ENCODE measurements at places on chromosomes 16 and 17.

DNA sequence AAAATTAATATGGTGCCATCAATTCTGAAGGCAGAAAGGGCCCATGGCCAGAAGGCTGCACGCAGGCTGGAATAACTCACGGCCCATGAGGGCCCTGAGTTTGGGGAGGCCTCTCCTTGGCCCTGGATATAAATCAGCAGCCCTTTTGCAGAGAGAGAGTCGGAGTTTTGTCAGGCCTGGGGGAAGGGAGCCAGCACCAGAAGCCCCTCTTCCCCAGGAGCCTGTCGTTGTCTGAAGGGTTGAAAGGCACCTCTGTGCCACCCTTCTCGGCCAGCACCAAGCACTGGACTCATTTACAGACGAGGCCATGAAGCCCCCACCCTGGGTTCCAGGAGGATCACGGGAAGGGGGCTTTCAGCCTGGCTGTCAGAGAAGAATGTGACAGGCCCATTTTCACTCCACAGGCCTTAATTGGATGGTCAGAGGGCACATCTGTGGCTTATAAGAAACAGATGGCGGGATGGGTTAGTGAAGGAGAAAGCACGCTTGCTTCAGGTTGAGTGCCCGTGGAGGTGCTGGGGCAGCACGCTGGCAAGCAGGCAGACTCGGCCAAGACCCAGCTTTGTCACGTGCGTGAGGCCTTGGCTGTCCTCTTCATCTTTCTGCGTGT is 140.6 kb downstream of the CLEC16A start:
- DNase-seq: peak; percentile 65

DNA sequence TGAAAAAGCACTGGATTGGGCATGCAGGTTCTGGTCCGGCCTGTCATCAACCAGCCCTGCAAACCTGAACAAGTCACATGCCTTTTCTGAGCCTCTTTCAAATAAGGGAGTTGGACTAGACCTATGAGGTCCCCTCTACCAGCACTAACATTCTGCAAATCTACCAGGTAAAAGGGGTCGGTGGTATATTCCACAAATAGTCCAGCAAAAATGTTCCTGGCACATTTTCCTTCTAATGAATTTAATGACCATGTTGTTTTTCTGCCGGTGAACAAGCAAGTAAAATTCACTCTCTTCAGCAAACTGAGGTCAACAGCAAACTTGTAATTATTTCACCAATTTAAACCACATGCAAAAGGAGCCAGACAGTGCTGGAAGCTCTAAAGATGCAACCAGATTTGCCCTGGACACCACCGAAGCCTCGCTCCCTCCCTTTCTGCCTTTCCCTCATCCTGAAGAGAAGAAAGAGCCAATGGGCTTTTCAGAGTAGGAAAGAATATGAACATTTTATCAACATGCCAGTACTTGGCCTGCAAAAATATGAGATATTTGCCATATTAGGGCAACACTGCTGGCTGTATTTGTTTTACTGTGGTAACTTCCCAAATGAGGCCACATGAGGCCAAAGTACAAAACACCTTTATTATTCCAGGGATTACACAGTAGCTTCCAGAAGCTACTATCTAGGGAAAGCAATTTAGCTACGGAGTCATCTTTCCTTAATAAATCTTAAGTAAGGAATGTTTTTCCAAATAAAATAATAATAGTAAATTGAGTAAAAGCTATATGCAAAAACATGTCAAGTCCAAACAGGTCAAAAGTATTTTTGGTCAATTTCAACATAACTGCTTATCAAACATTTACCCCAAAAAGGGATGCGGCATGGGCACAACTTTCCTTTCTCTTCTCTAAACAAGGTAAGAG is 45.0 kb downstream of the USP31 start:
- DNase-seq: peak; percentile 67

- DNase-seq: no peak
Observed at GRCh38 chr16:2095315-2095853, 40.3 kb downstream of the PKD1 start.

- no peak for DNase-seq
Observed at GRCh38 chr16:88781140-88782077, 3.6 kb downstream of the PIEZO1 start.

DNA sequence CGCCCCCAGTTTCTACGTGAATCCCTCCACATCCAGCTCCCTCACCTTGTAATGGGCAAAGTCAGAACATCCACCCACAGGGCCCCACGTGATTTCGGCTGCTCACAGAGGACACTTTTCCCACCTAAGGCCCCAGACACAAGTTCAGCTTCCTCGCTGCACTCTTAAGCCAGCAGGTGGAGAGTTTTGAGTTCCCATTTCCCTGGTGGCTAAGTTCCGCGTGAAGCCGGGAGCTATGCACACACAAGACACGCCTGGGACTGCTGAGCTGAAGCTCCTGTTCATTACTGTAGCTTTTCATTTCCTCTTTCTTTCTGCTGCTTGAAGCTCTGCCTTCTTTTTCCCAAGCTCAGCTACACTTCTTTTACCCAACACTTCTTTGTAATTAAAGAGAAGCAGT is 273.8 kb downstream of the NPIPA8 start:
- no peak for DNase-seq

GRCh38 chr16:54526916-54527315 is 240.3 kb upstream of the IRX3 start:
- DNase-seq: no peak
